ENCODE measurements at places on chromosomes 1 and 21.
A peak's percentile ranks its signal among the peaks of the same experiment; 100 is the strongest.

GRCh38 chr1:89523572-89524368 is 859 bp upstream of the LRRC8B start:
- no peak for DNase-seq

DNA sequence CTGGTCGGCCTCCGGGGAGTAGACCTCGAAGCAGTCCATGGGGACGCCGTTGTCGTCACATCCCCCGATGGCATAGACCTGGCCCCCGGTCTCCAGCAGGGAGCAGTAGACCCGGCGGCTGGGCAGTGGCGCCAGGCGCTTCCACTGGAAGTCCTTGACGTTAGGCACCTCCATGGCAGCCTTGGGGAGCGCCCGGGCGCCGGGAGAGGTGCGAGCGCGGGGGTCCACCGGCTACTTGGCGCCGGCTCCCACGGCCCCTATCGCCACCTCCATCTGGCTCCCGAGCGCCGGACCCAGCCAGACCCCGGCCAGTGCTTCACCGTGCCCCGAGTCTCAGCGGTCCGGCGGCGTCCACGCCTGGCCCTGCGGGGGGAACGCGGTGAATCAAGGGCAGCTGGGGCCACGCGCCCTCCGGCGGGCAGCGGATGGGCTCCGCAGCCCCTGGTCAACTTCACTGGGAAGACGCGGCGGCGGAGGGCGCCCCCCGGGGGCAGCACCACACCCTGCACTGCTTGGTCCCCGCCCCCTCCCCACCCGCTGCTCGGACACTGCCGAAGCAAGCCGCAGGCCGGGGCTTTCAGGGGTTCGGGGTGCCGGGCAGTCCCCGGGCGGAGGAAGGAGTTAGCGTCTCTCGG is 13.2 kb downstream of the KLHDC8A start:
- DNase-seq = no peak

GRCh38 chr1:243264717-243265116 is 8.9 kb downstream of the SDCCAG8 start:
- no peak for DNase-seq

DNA sequence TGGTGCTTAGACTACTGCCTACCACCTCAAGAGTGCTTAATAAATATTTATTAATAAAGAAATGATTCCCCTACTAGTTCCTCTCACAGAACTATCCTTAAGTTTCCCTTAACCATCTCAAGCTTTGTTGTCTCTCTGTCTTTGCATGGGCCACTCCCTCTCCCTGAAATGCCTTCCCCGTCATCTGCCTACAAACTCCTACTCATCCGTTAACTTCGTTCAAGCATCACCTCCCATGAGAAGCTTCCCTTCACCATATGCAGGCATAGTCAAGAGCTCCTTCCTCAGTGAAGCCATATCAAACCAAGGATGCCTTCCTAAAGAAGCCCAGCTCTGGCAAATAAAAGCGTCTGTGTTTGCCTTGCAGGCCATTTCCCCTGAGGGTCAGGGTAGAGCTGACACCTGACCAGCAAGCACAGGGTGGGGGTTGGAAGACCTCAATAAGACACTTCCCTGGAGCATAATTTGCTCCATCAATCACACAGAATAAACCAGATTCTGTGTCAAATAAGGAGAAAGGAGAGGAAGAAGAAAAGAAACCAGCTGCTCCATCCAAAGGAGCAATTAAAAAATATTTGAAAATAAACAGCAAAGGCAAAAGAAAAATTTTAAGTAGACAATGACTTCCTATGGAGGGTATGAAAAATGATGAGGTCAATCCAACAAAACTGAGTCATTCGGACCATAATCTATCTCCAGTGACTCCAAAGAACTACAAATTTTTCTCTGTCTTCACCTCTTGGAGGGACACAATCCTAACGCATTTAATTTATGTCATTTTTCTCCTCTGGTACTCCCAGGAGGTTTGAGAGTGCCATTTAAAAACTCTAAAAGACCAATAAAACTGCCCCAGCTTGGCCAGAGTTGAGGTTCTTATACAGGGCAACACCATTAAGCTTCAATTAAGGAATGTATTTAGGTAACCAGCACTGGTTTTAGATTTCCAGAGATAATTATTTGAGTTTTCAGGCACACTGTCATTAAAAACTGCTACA is 303.6 kb downstream of the KCNH1 start:
- DNase-seq = no peak

DNA sequence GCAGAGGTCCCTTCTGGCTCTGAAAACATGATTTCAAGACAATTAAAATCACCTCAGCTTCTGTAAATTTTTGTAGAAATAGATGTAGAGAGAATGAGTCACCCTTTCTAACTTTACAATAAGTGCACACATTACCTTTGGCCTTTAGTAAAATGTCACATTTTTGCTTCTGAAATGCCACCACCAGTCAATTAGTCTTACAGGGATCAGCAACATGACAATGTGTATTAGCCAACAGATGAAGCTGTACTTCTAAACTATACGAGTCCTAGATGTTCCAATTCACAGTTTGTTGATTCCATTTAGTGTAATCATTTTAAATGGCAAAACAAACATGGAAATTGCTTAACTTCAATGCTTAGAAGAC is 23.1 kb downstream of the C21orf91 start:
- no peak for DNase-seq

DNA sequence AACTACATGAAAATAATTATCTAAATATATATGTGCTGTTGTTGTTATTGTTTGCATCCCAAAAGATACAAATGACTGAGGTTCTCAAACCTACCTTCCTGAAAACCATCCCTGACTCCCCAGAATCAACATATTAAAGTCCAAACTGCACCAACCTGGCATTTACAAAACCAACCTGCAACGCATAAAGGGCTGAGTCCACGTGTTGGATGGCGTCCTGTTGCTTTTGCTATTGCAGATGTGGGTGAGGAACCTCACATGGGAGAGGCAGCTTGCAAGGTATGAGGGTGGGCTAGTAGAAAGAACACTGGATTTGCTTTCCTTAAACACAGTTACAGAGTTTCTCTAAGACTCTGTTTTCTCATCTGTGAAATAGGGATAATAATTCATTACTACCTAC is 1.5 kb upstream of the C8B start:
- DNase-seq = no peak

DNA sequence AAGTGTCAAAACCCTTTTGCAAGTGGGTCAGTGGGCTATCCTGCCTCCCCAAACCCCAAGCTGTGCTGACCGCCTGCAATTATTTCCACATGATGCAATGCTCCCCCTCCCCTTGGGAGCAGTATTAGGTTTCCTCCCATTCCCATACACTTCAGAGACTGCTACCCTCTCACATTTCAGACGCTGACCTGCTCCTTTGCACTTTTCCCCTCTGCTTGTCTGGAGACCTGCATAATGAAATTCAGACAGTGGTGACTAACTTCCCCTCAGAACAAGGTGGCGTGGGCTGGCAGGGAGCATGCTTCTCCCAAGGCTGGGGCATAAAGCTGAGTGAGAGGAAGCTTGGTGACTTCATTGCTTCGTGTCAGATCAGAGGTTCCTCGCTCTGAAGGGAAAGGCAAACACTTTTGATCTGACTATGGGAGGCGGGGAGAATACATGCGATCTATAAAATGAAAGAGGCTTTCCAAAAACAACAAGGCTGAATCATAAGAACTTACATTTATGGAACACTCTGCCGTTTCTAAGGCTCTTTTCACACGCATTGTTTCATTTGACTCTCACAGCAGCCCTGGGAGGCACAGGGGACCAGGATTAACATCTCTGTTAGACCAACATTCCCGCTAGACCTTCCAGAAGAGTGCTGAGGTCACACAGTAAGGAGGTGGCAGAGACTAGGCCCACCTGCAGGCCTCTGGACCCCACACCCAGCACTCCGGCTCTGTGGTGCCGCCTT is 27.5 kb upstream of the ROR1 start:
- no peak for DNase-seq

GRCh38 chr1:201505503-201505890 is 1.4 kb downstream of the CSRP1 start:
- DNase-seq = peak; percentile 69

GRCh38 chr1:236808564-236809130 is 13.6 kb downstream of the MTR start:
- no peak for DNase-seq

- DNase-seq = no peak
Measured at GRCh38 chr1:71721532-71721931, 560.8 kb downstream of the NEGR1 start.

DNA sequence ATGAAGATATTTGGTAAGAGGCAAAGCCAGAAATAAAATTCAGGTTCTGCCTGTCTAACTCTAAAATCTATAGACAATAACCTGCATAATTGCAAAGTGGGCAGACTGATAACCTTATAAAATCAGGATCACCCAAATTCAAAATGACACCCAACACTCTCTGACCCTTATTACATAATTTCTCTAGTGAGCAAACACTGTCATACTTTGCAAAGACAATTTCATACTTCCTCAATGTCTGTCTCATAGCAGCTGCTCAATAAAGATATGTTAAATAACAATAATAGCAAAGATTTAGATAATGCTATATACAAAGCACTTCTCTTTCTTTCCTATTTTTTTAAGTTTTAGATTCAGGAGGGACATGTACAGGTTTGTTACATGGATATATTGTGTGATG is 118.5 kb downstream of the UCHL5 start:
- DNase-seq = no peak

DNA sequence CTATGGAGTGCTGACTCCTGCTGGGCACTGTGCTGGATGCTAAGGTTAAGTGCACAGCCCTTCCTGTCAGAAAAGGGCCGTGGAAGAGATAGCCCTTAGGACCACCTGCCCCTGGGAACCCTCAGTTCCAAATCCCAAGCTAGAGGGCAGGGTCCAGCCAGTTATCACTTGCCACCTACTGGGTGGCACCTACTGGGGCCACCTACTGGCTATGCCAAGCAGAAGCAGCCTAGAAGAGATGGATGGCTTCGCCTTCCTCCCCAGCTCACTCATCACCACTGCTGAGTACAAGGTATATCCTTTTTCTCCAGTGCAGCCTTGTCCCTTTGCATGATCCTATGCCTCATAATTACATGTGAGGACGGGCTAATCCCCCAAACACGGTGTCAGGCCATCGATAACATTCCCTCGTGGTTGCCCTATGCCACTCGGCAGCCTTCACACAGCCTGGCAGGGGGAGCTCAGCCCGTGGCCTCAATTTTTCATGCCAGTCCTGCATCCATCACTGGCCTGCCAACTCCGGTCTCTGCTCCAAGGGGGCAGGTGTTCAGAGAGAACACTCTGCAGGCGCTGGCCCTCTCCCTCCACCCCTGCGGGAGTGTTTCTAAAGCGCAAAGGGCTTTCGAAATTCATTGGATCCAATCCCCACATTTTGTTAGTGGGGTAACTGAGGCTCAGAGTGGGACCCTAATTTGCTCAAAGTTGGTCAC is 49.0 kb downstream of the SYT2 start:
- DNase-seq = no peak

DNA sequence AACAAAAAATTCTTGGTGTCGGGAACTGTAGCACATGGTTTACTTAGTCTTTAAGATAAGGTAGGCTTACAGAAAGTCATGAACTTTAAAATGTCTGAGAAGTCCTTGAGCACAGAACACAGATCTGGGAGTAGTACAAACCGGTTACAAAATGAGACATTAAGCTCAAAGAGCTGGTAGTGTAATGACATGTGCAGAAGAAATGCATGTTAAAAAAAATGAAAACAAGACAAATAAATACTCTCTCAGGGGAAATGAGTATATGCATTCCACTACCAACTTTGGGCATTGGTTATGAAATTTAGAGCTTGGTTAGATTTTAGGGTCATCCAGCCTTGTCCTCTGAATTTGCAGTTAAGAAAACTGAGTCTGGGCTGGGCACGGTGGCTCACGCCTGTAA is 91.5 kb upstream of the F3 start:
- DNase-seq = no peak

DNA sequence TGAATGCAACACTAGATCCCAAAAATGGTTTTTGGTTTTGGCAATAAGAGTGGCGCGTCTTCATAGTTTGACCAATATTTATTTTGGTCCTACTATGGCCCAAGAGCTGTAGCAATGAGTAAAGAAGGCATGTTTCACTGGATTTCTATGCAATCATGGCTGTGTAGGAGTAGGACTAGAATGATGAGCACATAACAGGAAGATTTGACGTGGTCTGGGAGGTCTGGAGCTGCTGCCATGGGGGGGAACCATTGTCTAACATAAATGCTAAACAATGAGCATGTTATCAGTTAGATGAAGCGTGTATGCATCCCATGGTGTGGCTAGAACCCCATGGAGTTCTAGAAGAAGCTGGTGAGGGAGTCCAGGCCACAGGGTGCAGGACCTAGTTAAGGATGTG is 38.3 kb downstream of the OLIG1 start:
- no peak for DNase-seq

DNA sequence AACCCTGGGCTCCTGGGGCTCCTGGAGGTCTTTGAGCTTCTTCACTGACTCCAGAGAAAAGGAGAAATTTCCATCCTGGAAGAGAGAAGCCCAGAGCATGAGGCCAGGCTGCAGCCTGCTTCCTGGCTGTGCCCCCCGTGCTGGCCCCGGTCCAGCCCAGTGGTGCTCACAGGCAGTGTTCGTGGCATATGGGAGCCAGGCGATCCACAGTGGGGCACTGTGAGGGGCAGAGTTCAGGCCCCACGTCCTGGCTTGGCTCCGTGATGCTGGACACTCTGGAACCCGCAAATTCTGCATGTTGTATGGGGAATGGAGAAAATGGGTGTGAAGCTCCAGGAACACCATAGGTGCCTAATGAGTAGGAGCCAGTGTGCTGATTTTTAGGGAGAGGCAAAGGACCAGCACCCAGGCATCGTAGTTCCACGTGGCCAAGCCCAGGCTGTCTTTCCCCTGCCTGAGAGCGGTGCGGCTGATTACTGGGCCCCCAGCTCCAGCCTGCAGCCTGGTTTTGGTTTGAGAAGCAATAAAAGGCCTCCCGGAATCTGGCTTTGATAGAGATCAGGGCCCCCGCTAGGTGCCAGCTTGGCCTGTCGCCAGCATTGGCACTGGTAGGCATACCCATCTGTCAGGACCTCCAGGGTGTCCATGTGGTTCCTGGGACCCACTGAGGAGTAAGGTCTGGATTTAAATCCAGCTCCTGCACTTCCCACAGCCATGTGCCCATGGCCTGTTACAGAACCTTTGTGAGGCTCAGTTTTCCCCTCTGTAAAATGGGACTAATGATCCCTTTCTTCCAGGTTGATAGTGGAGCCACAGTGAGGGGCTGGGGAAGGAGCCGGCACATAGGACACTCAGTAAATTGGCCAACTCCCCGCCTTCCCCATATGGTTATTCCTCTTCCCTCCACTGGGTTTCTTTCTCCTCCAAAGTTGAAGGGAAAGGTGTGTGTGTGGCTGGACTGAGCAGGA is 725 bp downstream of the GUCA2A start:
- no peak for DNase-seq

- DNase-seq = no peak
Measured at GRCh38 chr1:19815801-19816736, 986 bp upstream of the RNF186 start.

DNA sequence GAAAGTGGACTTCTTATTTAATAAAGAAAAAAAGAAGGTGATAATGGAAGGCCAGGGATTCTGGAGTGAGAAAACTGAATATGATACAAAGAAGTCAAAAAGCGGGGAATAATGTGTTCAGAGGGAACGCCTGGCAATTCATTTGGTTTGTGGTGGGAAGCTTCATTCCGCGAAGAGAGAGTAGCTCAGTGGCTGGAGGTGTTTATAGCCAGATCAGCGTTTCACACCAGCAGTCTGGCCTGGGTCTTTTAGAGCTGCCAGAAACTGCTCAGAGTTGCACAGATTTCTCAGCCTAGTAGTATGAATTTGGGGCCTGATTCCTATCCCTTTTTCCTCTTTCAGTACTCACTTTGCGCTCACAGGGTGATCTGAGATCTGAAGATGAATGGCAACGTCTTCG is 67.8 kb upstream of the IPO9 start:
- no peak for DNase-seq

- no peak for DNase-seq
Measured at GRCh38 chr1:212612041-212612961, 3.7 kb downstream of the ATF3 start.
